Midbrain (tissue), 1 donor: ENCODE measurements at places on chromosomes 5 and 9.

GRCh38 chr5:92944903-92945604 is 636.0 kb downstream of the NR2F1-AS1 start:
- no peak for DNase-seq

DNA sequence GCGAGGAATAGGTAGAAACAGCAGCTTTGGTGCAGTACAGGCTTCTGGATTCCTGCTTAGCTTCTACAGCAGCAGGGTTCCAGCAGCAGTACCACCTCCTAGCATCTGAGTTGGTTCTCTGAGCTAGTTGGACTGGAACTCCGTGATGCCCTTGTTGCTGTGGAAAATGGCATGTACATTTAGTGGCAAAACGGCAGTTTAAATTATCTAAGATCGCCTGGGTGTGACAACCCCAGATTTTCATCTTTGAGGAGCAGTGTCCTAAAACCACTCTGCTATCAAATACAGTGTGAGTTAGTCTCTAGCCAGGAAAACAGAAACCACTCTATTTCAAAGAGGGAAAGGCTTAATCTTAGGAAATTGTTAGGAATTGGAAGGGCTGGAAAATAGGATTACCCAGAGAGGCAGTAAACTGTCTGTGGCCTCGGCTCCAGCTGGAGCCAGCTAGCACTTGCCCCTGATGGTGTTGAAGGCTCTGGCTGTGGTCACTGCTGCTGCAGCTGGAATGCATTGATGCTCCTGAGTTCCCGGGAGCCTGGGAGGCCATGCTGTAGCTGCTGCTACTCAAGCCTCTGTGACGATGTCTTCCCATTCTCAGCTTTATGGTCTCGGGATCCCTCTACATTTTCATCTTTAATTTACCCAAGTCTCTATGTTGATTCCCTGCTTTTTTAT is 29.4 kb downstream of the RAD23B start:
- DNase-seq = no peak

GRCh38 chr5:69271376-69271775 is 36.7 kb downstream of the CDK7 start:
- DNase-seq = no peak

- DNase-seq = no peak
Observed at GRCh38 chr9:105425816-105426433, 21.9 kb upstream of the FSD1L start.

GRCh38 chr9:133060417-133060841 is 1.4 kb upstream of the CEL start:
- no peak for DNase-seq

GRCh38 chr5:95986001-95986400 is 24.4 kb upstream of the ELL2 start:
- no peak for DNase-seq

GRCh38 chr5:115892021-115892420 is 50.3 kb downstream of the AP3S1 start:
- no peak for DNase-seq

DNA sequence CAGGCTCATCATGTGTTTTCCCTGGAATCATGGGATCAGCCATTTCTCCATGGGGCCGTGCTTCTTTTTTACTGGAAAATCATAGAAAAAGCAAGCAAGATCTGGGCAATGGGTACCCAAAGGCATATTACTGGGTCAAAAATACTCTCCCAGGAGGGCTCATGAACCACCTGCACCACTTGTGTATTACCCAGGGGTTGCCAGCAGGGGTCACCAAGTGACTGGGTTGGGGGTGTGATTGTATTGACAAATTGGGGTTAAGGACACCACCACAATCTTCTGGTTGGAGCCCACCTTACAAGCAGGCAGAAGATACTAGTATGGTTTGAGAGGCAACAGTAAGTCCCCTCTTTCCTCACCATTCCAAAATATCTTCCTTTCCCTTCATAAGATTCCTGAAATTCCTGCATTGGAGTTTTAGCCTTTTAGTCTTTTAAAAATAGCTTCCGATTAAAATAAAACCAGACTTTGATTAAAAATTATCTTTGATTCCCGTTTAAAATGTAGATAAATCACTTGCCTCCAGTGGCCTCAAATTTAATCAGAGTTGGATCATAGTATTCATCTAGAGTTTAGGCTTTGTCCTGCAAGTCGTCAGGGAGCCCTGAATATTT is 603.3 kb downstream of the KIF4B start:
- DNase-seq = peak; percentile 19

GRCh38 chr5:53069626-53070025 is 39.9 kb downstream of the MOCS2 start:
- no peak for DNase-seq

DNA sequence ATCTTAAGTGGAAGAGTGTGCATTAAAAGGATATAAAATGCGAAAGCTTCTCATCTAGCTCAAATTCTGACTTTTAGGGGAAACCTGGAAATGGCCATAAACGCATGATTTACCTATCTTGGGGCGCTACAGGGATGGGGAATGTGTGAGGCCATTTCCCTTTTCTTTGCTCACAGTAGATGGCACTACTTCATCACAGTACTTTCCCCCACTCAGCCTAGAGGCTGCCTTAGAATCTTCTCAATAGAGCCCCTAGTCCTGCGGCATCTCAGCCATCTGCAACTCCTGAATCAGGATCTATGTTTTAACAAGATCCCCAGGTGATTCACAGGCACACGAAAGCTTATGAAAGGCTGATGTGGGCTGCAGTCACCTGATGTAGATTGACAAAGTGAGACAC is 110.8 kb downstream of the LHFPL2 start:
- peak; percentile 81 for DNase-seq

GRCh38 chr9:99113414-99114048 is 8.6 kb downstream of the TGFBR1 start:
- no peak for DNase-seq

GRCh38 chr9:115442054-115442453 is 324.1 kb upstream of the TNC start:
- no peak for DNase-seq

- no peak for DNase-seq
Observed at GRCh38 chr5:80763873-80764647, 109.3 kb upstream of the DHFR start.

GRCh38 chr9:113483676-113484257 is 20.2 kb downstream of the RGS3 start:
- no peak for DNase-seq

- DNase-seq = no peak
Observed at GRCh38 chr9:136803551-136804508, 3.9 kb upstream of the RABL6 start.

DNA sequence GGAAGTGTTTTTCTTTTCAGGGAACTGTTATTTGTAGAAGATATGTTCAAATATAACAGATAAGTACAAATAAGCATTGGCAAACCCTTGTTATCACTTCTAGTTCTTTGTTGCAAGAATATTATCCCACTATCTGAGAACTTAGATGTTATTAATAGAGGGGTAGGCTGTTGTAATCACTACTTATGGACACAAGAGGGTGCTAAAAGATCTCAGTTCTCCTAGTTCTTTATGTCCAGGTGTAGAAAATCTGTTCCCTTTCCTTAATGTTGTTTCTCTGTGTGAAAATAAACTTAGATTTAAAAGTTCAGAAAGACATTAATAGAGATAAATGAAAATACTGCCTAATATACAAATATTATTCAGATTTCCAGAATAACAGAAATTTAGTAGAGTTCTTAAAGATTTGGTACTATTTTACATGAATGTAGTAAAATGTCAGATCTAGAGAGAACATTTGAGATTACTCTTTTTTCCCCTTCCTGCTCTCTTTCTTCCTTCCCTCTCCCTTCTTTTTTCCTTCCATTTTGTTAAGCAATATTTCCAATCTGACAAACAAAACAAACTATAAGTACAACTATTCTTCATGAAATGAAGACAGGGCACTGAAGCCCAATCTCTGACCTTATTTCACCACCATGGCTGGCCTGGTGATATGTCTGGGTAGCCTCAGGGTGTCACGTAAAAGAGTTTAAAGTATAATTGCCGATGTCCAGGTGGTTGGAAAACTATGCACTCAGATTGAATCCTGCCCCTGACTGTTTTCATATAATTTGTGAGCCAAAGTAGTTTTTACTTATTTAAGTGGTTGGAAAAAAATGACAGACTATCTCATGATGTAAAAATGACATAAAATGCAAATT is 43.6 kb upstream of the C5orf46 start:
- peak; percentile 56 for DNase-seq

DNA sequence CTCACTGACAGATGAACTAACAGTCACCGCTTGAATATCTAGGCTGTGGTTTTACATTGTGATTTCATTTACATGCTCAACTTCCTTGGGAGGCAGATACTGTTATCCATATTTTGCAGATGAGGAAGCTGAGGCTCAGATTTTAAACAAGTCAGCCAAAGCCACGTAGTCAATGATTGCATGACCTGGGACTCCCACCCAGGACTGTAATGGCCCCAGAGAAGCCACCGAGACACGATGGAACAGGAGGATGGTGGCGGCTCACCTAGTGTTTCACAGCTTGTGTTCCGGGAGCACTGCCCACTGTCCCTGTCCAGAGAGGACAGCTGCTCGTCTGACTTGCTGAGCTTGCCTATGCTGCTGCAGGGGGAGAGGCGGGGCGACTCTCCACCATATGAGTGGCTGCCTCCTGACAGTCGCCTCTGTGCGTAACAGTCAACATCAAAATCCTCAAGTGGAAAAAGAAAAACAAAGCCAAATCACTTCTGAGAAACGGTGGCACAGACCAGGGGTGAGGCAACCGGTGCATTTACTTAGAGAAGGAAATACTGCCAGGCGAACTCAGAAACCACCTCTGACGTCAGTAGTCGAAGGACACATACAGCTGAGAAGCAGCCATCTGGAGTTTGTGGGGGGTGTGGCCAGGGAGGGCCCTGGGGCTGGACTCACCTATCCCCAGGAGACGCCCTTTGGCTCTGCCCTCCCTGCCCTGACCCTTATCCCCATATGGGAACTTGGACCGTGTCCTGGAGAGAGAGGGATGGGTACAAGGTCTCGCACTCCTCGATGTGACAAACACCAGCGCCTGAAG is 82.5 kb downstream of the PRRT1B start:
- no peak for DNase-seq

DNA sequence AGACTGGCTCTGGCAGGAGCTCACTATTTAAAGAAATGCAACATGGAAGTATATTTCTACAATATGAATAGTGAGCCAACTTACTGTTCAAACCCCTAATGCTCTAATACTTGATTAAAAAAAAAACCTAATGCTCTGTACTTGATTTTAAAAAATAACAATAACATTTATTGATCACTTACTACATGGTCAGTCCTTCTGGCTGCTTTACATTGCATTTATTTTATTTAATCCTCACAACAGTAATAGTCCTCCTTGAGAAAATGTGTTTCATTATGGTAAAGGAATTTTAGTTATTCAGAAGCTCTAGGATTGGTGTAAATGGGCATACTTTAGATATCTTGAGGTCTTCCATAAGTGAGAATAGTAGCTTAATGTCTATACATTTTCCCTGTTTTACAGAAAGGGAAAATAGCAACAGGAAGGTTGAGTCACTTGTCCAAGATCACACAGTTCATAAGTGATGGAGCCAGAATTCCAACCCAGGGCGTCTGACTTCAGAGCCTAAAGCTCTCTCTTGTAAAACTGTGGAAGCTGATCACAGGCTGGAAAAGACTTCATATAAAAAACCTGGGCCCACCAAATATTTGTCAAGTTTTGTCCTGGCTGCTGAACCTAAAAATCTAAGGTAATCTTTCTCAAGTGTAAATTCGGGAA is 1.0 kb downstream of the STARD4 start:
- DNase-seq = no peak

GRCh38 chr9:121537283-121537682 is 37.6 kb upstream of the GGTA1 start:
- no peak for DNase-seq

GRCh38 chr9:111668026-111668573 is 6.7 kb downstream of the GNG10 start:
- DNase-seq = no peak

GRCh38 chr9:133681658-133682306 is 45.6 kb downstream of the DBH start:
- DNase-seq = no peak

DNA sequence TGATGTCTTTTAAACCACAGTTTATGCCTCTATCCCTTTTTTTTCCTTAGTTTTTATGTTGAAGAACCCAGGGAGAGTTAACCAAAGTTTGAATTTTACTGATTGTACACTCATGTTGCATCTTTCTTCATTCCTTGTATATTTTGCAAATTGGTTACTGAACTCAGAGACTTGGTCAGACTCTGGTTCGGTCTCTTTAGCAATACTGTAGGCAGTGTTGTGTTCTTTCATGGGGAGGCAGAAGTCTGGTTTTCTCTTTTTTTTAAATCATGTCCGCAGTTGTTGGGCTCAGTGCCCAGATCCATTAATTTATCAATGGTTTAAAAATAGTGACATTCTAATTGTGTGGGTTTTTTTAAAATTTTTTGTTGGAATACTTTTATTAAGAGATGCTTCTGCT is 23.4 kb downstream of the UBE2R2 start:
- no peak for DNase-seq

DNA sequence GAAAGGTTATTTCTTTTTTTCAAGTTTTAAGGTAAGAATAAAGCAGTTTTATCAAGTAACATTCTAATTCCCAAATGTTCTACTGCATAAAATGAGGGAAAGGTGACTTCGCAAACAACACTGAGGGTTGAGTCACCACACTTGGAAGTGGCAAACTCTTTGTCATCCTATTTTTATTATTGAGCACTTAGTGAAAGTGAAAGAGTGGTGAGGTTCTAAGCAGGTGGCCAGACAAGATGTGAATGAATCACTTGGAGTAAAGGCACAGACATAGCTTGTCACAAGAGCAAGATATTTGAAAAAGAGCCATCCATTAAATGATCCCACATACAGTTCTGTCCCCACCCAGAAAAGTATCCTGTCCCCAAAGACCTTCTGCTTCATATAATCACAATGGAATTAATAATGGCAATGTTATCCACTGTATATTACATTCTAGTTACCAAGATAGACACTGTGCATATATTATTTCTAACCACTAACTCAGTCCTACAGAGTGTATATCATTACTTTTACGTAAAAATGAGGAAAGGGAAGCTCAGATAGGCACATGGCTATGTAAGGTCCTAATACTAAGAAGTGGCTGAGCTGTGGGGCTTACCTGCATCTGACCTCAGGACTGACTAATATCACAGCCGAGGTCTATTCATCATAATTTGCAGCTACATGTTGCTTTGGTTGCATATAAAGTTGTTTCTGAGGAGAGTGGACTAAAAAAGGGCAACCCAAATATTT is 730.4 kb upstream of the MEF2C start:
- DNase-seq = no peak

GRCh38 chr5:157186309-157187045 is 5.8 kb downstream of the ITK start:
- DNase-seq = no peak

GRCh38 chr5:142156839-142157463 is 48.4 kb downstream of the NDFIP1 start:
- DNase-seq = no peak

GRCh38 chr5:115770466-115770865 is 46.0 kb downstream of the CDO1 start:
- DNase-seq = no peak

GRCh38 chr5:138647261-138647788 is 72.1 kb upstream of the HSPA9 start:
- no peak for DNase-seq

- DNase-seq = no peak
Observed at GRCh38 chr5:122942164-122942914, 94.2 kb downstream of the PPIC start.

- no peak for DNase-seq
Observed at GRCh38 chr9:113989017-113989713, 88.9 kb downstream of the AMBP start.
